ENCODE measurements at places on chromosomes 6 and 20.

- DNase-seq, result no peak
Observed at GRCh38 chr6:87905101-87905641, 142.5 kb upstream of the SPACA1 start.

DNA sequence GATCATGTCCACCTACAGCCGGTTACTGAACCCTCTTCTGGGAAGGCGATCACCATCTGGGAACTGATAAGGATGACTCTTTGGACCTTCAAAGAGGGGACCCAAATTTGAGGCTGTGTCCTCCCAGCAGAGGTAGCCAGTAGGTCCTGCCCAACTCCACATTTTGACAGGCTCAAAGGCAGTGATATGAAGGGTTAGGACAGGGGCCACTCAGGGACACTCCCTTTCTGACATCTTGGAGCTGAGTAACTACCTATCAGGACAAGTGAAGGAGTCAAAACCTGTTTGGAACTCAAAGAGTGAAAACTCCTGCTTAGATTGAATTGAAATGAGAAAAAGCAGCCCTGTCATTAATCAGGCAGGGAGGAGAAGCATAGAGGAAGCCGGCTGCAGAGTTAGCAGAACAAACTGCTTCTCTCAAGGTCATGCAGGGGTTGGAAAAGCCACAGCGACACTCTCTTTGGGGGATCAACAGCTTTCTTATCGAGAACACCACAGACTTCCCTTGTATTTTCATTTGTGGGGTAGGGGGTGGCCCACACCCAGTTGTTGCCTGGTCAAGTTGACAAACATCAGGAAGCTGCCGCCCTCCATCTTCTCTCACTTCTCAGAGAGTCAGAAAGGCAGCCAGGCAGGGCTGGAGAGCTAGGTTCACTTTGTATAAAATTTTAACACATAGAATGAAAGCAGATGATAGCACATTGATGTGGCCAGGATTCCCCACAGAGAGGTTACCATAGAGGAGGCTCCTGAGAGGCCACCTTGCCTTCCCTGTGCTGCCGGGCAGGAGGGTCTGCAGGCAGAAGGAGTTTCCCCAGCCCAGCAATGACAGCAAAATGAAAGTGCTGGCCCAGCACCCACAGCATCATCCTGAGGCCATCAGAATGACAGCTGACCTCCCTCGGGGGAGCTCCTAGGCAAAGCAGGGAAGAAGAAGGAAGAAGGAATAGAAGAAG lies 47.6 kb downstream of the AGPAT4 start:
- no peak for DNase-seq

GRCh38 chr6:64074981-64075380 lies 439.4 kb downstream of the PHF3 start:
- DNase-seq, result no peak

DNA sequence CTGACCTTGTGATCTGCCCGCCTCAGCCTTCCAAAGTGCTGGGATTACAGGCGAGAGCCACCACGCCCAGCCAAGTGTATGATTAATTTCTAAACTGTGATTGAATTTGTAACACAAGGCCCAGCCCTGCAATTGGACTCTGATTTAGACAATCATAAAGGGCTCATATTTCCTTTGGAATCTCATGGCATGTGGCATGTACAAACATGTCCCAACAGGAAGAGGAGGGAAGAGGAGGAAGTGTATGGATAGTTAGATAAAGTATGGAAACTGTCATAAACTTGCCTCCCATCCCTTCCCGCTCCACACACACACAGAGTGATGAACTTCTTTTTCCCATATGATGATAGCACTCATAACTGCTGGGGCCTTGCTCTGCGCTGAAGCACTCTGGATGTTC lies 27.2 kb upstream of the QKI start:
- no peak for DNase-seq

DNA sequence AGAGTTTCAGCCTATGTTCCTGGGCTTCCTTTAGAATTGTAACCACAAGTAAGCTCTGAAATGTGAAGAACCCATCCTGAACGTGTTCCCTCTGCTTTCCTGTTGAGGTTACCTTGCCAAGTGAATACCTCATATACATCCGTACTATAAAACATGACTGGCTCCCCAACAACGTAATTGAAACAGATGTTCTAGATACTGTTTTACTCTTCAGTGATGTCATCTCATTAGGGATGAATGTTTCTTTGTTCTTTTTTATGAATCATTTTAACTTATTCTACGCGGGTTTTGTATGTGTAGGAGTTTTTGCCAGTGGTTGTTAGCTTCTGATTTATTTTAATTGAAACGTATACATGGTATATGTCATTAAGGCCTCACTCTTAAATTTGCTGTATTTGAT lies 166.8 kb downstream of the SAMD5 start:
- peak; percentile 54 for DNase-seq

DNA sequence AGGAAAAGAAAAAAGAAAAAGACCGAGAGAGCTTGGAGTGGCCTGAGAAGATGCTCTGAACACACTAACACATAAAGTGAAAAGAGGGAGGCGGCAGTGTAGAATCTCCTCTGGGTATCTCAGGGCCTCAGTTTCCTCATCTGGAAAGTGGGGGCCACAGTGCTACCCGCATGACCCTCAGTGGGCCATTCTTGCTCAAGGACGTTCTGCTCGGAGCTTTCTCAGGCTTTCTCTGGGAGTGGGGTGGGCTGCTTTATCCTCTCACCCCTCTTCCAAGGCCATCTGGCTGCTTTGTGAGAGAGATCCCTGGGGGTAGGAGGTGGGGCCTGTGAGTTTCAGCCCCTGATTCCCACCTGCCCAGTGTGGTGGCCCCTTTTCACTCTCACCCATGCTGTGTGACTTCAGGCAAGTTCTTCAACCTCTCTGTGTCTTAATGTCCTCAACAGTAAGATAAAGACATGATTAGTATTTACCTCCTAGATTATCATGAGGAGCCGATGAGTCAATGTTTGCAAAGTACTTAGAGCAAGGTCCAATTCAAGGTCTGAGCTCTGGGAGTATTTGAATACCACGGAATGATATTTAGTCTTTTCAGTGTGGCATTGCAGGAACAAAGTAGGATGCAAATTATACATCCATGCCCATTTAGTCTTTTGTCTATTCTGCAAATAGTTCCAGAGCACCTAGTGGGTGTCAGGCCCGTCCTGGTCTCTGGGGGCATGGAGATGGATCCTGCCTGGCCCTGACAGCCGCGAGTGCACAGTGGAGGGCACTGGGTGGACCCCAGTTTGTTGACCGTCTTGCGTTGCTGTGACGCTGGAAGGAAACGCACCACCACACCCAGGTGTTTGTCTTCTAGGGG lies 34.3 kb downstream of the SRC start:
- DNase-seq, result no peak

DNA sequence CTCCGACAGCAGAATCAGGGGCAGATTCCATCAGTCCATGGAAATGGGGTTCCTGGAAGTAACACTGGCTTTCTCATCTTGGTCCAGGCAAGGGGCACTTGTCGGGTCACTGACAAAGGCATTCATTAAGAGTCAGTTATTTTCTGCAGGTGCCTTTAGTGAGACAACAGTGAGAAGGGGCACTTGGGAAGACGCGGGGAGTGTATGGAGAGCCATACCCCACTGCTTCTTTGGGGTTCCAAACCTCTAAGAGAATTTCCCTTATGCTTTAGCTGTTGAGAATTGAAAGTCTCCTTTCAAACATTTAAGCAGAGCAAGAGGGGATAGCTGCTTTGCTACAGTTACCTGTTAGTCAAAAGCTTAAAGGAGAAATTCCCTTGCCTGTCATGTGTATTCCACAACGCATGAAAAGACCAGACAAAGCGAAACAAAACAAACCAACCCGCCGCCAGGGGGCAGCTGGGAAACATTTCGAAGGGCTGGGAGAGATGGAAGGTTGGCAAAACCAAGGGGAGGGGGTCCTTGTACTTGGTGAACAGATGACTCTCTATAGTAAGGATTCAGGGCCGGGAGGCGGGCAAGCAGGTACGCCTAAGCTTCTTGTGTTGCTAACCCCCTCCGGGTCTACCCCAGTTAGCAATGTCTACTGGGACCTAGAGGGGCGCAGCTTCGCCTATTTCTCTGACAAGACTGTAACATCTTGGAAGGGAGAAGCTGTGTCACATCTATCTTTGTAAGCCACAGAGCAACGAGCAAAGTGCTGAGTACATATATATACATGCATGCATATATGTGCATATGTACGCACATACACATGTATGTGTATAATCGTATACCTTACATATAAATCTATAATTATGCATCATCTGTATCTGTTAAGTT lies 474.9 kb upstream of the AGPAT4 start:
- DNase-seq, result peak; percentile 3

DNA sequence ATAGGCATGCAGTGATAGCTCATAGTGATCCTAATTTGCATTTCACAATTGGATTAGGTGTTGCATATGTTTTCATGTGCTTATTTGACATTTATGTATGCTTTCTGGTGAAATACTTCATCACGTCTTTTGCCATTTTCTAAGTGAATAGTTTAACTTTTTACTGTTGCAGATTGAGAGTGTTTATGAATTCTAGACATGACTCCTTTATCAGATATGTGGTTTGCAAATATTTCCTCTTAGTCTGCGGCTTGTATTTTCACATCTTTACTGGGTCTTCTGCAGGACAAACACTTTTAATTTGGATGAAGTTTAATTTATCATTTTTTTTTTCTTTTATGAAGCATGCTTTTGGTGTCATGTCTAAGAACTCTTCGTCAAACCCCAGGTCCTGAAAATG lies 39.2 kb downstream of the CCN2 start:
- DNase-seq, result no peak

- no peak for DNase-seq
Observed at GRCh38 chr6:155389130-155389529, 66.5 kb downstream of the NOX3 start.

DNA sequence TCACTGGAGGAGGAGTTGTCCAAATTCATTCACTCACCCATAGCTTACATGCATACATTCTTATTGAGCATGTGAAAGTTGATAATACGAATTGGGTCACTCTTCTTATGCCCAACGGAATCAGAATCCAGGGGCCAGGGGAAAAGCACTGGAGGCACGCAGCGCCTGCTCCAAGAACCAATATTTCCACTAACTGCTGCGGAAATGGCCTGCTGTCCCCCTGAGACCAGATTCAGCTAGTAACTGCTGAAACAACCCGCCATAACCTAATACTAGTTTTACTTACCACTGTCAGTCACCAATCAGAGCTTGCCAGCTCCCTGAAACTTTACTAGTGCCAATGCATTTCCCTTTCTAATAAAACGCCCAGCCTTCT lies 641 bp upstream of the FKBP1A start:
- no peak for DNase-seq

DNA sequence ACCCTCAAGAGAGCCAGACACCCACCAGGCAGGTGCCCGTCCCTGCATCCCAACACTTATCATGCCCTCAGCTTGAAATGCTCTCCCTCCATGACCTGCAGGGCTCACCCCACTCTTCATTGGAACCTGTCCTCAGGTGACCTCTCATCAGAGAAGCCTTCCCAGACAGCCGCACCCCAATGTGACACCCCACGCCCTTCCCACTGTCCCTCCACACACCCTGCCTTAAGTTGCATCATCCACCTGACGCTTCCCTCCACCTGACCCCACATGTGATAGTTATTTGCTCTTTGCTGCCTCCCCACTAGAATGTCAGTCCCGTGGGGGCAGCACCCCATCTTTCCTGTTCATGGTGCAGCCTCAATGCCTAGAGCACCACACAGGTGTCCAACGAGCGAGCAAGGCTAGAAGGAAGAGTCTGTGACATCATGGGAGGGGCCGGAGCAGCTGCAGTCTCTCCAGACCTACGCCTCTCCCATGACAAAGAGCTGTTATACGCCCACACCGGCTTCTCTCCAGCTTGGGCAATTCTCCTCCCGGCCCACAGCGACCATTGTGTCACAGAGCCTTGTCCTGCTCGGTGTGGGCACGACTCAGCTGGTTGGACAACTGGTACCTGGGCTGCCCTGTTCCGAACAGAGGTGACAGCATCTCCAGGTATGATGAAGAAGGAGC lies 58.2 kb downstream of the NFATC2 start:
- DNase-seq, result no peak

DNA sequence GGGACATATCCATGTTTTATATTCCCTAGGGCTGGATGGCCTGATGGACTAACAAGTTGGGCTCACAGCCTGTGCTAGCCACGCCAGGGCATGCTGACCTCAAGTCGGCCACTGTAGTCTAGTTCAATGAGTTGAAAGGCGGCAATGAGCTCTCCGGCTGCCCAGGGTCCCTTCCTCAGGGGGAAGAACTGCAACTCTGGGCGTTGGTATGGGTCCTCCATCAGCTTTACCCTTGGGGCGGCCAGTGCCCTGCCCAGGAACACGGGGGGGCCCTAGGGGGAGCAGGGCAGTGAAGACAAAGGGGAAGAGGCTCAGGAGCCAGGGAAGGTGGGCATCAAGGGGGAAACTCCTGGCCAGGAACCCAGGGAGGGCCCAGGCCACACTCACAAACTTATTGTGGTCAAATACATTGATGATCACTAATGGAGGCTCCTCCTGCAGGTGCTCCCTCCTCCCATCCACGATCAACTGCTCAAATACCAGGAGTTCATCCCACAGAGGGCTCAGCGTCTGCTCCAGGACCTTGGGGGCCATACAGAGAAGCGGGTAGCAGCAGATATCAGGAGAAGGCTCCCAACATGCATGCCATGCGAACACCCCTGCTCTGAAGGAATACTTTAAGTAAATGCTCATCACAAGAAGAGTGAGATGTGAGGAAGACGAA lies 32.8 kb upstream of the SPAG4 start:
- no peak for DNase-seq

GRCh38 chr6:151482290-151482689 lies 11.5 kb upstream of the CCDC170 start:
- peak; percentile 21 for DNase-seq

GRCh38 chr6:42690151-42690702 lies 32.2 kb downstream of the PRPH2 start:
- no peak for DNase-seq

GRCh38 chr20:44771172-44771535 lies 25.5 kb downstream of the KCNK15 start:
- no peak for DNase-seq

- DNase-seq, result no peak
Observed at GRCh38 chr6:7786214-7786661, 60.3 kb downstream of the BMP6 start.

GRCh38 chr6:34912715-34913464 lies 23.8 kb downstream of the ANKS1A start:
- DNase-seq, result peak; percentile 69

DNA sequence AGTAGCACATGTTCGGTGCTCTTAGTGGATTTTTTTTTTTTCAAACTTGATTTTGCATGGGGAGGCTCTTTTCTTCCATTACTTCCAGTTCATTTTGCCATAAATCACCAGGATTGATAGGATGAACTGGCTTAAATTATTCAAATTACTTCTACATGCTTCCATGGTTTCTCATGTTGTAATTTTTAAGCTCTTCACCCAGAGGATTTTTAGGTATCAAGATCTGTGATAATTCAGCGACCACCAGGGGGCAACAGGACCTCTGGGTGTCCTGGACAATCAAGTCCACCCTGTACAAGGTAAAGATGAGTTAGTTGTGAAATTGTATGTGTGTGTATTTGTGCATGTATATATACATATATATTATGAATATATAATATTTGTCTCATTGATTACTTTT lies 4.2 kb upstream of the EPHA7 start:
- DNase-seq, result peak; percentile 8

GRCh38 chr6:165599121-165599520 lies 63.9 kb downstream of the PDE10A start:
- no peak for DNase-seq

All from EL (cell line).